ENCODE measurements at places on chromosomes 1 and 21.

- no peak for DNase-seq
Observed at GRCh38 chr1:11903210-11903609, 23.0 kb downstream of the KIAA2013 start.

DNA sequence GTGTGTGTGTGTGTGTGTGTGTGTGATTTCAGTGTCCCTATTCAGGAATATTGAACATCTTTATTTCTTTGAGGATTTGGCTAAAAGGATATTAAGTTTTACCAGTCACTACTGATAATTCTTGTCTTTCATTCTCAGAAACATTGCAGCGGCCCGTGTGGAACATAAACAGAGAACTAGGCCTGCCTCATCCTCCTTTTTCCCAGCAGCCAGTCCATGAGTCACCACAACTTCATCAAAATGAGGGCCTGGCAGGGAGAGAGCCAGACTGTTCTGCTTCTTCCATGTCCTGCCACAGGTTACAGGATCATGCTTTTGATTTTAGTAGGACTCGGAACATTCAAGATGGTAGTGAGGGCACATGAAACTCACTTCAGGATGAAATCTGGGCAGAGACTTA, 50.7 kb downstream of the LRIG2 start:
- no peak for DNase-seq

- peak; percentile 37 for DNase-seq
Observed at GRCh38 chr1:234544087-234544579, 65.2 kb upstream of the TARBP1 start.

GRCh38 chr1:231422798-231423309, 767 bp upstream of the EGLN1 start:
- DNase-seq, result no peak

GRCh38 chr21:14617871-14618270, 71.8 kb upstream of the SAMSN1 start:
- no peak for DNase-seq

DNA sequence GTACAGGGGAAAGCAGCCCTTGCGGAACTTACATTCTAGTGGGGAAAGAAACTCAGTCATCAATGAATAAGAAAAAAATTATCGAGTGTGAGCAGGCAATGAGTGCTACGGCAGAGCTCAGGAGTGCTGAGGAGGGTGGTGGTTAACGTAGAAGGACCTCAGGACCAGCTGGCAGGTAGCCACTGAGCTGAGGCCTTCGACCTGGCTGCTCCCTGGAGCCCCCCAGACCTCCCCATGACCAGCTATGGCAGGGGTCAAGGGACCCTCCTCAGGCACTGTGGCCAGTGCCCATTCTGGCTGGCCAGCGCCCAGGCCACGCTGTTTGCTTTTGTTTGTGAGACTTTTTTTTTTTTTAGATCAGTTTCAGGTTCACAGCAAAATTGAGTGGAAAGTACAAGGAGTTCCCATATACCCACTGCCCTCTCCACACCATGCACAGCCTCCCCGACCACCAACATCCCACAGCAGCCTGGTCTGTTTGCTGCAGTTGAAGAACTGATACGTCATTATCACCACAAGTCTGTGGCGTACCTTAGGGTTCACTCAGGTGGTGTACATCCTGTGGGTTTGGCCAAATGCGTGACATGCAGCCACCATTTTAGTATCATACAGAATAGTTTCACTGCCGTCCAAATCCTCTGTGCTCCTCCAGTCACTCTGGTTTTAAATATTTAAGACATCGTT, 11.8 kb upstream of the TTC22 start:
- DNase-seq, result no peak

- DNase-seq, result no peak
Observed at GRCh38 chr1:247246325-247247115, 9.4 kb upstream of the VN1R5 start.

DNA sequence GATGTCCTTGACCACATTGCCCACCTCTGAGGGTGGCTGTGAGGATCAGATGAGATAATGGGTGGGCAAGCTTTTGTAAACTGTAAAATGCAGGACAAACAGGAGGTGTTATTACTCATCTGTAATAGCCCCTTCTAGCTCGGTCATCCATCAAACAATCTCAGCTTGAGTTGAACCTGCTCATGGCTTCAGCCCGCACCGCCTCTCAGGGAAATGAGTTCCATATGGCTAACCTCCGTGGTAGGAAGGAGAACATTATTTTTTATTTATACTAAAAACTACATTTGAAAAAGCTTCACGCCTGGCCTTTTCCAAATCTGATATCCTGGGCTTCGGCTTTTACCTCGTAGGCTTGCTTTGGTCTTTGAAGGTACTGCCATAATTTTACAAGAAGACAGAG, 116.2 kb upstream of the USP24 start:
- DNase-seq, result no peak

GRCh38 chr1:47390843-47391242, 25.2 kb upstream of the FOXE3 start:
- DNase-seq, result no peak

- DNase-seq, result no peak
Observed at GRCh38 chr1:211742889-211743529, 67.6 kb upstream of the NEK2 start.

DNA sequence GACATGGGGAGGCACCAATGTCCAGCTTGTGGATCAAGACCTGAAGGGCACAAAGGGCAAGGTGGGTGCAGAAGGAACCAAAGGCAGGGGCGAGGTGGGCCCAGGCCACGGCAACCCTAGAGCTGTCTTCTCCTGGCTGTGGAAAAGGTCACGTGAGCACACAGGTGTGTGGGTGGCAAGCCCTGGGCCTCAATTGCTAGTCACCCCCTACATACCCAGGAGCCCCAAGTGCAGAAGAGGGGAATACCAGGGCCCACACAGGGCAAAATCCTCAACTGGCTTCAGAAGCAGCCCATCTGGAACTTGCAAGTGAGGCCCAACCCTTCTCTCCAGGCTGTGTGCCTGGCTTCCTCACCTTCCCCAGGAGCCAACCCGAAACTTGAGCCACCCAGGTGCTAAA, 25.6 kb downstream of the ZBTB17 start:
- DNase-seq, result no peak

GRCh38 chr1:16628361-16629111, 15.2 kb upstream of the NBPF1 start:
- DNase-seq, result no peak

- DNase-seq, result no peak
Observed at GRCh38 chr21:45141507-45141906, 67.1 kb downstream of the ADARB1 start.

DNA sequence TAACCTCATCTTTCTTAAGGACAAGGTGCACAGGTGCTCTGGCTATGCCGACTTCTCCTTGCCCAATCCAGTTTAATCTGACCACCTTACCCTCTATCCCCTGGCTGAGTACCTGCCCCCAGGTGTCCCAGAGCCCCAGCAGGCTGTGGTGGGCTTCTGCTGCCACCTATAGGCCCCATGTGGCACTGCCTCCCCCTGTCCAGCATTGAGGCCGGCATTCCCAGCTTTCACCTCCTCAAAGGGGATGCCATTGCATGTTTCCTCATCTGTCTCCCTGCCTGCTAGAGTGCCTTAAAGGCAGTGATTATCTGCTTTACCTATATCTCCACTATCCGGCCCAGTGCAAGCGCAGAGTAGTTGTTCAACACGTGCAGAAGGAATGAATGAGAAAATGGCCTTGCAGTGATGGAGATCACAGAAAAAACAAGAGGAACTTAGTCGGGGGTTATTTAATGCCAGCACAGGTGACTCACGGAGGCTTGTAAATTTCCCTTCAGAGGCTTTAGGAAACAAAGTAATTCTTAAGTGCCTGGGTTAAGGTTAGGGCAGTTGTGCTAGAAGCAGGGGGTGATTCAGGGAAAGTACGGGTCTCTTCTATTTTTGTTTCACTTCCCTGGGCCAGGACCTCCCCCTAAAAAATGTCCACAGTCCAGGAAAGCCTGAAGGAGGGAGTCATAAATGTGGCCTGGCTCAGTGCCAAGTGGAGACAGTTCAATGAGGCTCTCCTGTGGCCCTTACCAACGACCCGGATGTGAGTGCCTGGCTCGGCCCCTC, 131.8 kb upstream of the NGF start:
- peak; percentile 4 for DNase-seq

DNA sequence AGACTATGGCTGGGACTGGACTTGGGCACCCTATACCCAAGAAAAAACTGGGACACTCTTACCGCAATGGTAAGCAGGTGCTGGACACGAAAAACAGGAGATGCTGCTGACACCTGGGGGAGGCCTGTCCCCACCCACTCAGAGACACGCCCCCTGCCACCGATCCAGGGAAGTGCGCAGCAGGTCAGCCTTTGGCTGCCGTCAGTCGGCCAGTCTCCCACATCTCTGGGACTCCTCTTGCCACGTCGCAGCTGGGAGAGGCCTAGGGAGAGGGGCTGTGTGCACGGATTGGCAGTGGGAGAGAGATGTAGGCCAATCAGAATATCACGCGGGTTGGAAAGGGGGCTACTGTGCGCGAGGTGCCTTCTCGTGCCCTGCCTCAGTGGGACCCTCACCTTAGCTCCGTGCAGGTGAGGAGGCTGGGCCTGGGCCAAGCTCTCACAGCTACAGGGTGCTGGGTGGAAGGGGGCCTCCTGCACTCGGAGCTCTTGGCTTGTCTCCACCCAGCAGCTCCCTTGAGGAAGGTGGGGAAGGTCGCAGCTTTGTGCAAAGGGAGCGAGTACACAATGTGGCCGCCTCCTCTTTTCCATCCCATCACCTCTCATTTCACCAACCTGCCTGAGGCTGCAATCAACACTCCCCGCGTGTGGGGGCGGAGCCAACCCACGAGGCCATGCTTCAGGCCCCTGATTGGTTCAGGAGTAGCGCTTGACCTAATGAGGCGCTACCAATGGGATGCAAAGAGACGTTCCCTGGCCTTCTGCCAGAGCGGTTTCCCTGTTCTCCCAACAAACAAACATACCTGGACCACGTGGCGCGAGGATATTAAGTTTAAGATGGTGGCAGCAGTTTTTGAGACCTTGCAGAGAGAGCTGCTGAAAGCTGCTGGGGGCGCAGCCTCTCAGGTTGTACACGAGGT, 25.7 kb upstream of the LDLRAP1 start:
- DNase-seq, result no peak

DNA sequence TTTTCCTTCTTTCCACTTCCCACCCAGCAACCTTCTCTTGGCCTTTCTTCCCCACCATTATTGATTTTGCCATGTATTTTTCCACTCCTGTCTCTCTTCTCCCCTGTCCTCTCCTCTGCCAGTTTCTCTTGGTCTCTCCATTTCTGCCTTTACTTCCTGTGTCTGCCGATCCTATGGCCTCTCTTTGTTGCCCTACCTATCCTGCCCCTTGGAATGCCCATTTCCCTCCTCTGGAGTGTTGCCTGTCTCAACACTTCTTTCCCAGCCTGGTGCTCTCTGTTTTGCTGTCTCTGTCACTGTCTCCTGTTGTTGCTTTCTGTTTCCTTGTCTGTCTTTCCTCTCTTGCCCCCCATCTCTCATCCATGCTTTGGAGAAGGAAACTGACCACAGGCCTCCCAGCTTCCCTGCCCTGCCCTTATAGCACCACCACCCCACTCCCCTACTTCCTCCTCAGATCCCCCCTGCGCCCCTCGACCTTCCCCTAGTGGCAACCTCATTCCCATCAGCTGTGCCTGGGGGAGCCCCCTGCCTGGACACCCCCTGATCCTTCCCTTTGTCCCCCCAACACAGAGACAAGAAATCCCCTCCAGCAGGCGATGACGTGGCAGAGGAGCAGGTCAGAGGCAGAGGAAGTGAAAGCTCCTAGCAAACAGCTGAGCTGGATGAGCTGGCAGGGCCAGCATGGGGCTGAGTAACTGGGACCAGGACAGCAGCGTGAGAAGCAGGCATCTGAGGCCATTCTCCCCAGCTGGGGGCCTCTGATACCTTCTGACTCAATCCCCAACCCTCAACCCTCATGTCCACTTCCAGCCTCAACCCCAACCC, 6.6 kb upstream of the ETV3L start:
- DNase-seq, result no peak

- DNase-seq, result no peak
Observed at GRCh38 chr21:42525676-42526378, 12.2 kb downstream of the SLC37A1 start.

DNA sequence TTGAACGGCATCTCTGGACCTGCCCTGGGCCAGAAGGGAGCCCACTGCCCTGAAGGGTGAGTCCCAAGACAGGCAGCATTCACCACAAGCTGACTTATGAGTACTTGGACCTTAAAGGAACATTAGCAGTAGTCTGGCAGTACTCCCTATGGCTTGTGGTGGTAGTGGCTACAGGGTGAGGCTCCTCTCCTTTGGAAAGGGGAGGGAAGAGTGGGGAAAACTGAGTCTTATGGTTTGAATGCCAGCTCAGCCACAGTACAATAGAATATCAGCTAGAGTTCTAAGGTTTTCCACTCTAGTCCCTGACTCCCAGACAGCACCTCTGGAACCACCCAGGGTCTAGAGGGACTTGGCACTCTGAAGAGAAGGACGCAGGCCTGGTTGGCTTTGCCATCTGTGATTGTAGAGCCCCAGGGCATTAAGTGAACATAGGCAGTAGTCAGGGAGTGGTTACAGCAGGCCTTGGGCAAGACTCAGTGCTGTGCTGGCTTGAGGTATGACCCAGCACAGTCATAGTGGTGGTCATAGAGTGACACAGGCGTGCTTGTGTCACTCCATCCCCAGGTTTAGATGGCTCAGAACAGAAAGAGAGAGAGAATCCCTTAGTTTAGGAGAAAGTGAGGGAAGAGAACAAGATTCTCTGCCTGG, 31.0 kb downstream of the CD53 start:
- no peak for DNase-seq

GRCh38 chr21:14550135-14550534, 4.0 kb upstream of the SAMSN1 start:
- no peak for DNase-seq

- no peak for DNase-seq
Observed at GRCh38 chr21:36134803-36135390, at the start of gene CBR3. Gene CBR3 (plus strand): TSS chr21:36135079. CDS start chr21:36135193, 114 bp downstream.

- no peak for DNase-seq
Observed at GRCh38 chr1:88321706-88322105, 362.4 kb upstream of the PKN2 start.

- DNase-seq, result no peak
Observed at GRCh38 chr21:45871616-45872236, 109.8 kb upstream of the COL6A1 start.

DNA sequence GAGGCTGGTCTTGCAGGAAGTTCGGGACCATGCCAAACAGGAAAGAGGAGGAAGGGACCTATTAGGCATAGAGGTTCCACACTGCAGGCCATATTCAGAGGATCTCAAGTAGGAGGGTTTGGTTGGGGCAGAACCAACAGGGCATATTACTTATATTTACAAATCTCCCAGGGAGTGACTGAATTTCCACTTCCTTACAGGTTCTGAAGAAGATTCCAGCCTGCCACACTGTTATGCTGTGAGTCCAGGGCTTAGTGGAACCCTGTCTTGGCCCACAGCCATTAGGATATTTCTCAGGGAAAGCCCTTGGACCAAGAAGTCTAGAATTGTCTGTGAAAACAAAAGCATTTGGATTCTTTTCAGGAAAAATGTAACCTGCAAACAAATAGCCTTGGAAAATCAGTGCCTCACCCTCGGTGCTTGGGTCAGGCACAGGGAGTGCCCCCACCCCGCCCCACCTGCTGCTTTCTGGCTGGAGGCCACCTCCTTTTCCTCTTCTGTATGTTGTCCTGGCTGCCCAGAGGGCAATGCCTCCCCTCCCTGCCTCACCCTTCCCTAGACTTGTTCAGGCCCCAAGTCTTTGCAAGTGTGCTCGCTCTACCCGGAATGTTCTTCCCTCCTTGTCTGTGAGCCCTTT, 41.0 kb upstream of the JUN start:
- no peak for DNase-seq

GRCh38 chr1:236030534-236030933, 34.4 kb downstream of the NID1 start:
- no peak for DNase-seq

GRCh38 chr21:37944496-37944895, 28.2 kb upstream of the KCNJ6 start:
- DNase-seq, result no peak

GRCh38 chr1:63129184-63129583, 193.2 kb upstream of the FOXD3 start:
- DNase-seq, result no peak
